Effector CD4-positive, alpha-beta T cell (primary cell): ENCODE measurements at places on chromosomes 4 and X.

- no peak for DNase-seq
These were observed 40.5 kb downstream of the HAND2 start for GRCh38 chr4:173489514-173489913.

GRCh38 chr4:157929486-157929885 lies 243.3 kb downstream of the GASK1B start:
- no peak for DNase-seq

- DNase-seq = no peak
These were observed 149.3 kb downstream of the NWD2 start for GRCh38 chr4:37393889-37394288.

GRCh38 chrX:68936608-68937007 lies 107.8 kb downstream of the EFNB1 start:
- no peak for DNase-seq

GRCh38 chr4:102843273-102843672 lies 15.9 kb upstream of the UBE2D3 start:
- no peak for DNase-seq

DNA sequence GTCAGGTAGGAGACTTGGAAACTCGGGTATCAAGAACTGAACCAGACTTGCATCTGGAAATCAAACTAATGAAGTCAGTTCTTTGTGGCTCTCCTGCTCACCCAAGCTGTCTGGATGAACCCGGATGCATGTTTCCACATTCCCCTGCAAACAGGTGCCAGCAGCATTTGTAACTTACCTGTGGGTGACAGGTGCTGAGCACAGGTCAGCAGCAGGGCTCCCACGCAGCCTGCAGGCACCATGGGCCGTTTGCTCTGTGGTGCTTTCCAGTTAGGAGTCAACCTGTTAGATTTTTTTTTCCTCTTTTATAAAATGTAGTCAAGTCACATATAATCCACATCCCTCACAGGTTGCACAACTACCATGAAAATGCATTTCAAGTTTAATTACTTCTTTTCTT lies 385.6 kb upstream of the ADGRL3 start:
- no peak for DNase-seq

- DNase-seq = no peak
These were observed 1.4 kb downstream of the NKX6-1 start for GRCh38 chr4:84497504-84498202.

DNA sequence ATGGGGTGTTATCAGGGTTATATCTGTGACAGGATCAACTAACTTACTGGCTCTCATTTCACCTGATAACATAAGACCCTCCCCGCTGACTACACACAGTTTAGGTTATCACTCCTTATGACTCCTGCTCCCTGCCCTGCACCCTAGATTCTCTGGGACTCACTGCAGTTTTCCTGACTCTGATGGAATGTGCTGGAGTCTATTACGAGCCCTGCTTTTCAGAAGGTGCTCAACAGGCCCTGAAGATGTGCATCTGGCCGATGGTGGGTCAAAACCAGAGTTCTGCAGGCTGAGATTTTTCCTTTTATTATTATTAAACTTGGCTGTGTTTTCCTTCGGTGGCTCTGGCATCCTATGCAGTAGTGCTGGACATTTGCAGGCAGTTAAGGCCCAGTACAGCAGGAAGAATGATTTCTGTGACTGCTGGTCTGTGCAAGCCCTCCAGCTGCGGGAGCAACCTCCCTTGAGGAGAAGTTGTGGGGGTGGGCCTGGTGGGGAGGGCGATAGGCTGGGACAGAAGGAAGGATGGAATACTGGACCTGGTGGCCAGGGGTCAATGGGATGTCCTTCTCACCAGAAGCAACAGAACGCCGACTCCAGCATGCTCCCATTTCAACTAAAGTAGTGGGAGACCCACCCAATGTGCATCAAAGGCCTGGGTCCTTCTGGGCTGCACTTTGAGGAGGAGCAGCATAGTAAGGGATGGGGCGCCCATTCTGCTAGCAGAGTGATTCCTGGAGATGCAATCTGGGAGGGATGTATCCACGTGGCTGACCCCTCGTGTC lies 11.0 kb downstream of the SOD3 start:
- no peak for DNase-seq

- no peak for DNase-seq
These were observed 468.5 kb downstream of the IQCM start for GRCh38 chr4:149347139-149347538.

DNA sequence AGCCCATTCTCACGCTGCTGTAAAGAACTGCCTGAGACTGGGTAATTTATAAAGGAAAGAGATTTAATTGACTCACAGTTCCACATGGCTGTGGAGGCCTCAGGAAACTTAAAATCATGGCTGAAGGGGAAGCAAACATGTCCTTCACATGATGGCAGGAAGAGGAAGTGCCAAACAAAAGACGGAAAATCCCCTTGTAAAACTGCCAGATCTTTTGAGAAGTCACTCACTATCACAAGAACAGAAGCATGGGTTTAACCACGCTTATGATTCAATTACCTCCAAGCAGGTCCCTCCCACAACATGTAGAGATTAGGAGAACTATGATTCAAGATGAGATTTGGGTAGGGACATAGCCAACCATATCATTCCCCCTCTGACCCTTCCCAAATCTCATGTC lies 335.5 kb downstream of the IL15 start:
- no peak for DNase-seq

- DNase-seq = no peak
These were observed 38.5 kb downstream of the CYTL1 start for GRCh38 chr4:4980621-4981230.

GRCh38 chr4:119238068-119238722 lies 25.7 kb downstream of the USP53 start:
- DNase-seq = no peak

GRCh38 chr4:173317004-173317403 lies 17.2 kb downstream of the HMGB2 start:
- DNase-seq = no peak

GRCh38 chrX:51643377-51643776 lies 24.7 kb upstream of the CENPVL3 start:
- no peak for DNase-seq

- no peak for DNase-seq
These were observed 146.7 kb upstream of the ZXDB start for GRCh38 chrX:57445076-57445475.

DNA sequence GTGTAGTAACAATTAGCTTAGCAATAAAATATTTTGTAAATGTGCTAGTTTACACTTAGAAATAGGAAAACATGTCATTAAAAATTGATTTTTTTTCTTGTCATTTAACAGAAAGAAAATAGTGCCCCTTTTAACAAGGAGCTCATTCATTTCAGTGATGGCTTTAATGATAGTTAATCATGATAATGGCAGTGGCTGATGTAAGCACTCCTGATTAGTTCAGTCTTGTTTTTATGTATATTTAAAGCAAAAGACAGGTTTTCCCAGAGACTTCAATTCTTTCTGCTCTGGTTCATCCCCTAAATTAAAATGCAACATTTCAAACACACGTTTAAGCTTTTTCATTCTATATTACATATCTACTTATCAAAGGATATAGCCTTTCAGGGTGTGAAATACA lies 1039.5 kb upstream of the PCDH7 start:
- DNase-seq = no peak

DNA sequence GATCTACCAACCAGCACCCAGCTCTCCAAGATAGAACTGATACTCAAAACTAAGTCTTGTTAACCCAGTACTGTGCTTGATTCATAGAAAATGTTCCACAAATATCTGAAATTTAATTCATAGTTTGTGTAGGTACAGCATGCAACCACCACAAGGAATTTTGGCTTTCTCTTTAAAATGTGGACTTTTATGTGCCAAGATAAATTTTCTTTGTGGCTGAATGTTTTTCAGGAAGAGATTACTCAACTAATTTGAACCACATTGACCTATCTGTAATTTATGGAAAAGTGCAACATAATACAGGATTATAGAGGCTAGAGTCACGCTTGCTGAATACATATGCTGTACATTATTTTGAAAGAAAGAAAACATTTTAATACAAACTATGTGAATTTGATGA lies 730.8 kb downstream of the IL1RAPL1 start:
- DNase-seq = no peak

- no peak for DNase-seq
These were observed at the start of gene ZNF732 for GRCh38 chr4:304969-305680. ZNF732 (minus strand) TSS chr4:305474; CDS start chr4:305310, 164 bp downstream.

- no peak for DNase-seq
These were observed 1.0 kb upstream of the PPP2R2C start for GRCh38 chr4:6473264-6474052.

DNA sequence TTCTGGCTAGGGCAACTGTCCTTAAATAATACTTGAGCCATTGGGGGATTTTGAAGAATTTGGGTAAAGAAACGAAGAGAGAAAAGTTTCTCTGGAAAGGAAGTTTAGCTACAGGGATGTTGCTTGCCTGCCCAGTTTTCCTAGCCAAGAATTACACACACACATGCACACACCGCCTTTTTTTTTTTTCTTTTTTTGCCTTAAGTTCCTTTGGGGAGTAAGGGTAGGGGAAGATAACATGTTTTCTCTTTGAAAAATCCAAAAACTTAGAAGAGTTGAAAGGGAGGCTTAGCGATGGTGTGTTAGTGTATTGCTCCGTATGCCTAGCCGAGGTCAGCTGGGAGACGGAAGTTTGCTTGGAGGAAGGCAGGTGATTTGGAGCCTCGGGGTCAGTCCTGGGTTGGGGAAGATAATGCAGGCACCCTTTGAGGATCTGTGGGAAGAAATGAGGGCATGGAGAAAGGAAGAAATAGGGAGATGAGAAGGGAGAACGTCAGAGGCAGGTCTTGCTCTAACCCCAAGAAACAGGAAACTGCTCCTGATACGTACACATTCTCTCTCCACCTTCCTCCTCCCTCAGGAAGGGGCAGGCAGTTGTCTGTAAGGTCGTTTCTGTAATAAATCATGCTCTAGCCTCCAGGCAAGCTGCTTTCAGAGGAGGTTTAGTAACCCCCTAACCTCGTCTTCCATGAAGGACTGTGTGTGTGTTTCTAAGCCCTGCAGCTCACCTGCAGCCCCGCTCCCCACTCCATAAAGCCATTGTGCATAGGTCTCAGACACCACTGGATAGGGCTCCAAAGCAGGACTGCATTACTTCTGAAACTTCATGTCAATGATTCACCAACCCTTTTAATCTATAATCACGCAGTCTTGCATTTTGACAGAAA lies 10.5 kb downstream of the KLF3 start:
- no peak for DNase-seq

GRCh38 chr4:88812420-88812819 lies 114.8 kb upstream of the NAP1L5 start:
- no peak for DNase-seq

- no peak for DNase-seq
These were observed 2.7 kb upstream of the NKX6-1 start for GRCh38 chr4:84501721-84502267.

DNA sequence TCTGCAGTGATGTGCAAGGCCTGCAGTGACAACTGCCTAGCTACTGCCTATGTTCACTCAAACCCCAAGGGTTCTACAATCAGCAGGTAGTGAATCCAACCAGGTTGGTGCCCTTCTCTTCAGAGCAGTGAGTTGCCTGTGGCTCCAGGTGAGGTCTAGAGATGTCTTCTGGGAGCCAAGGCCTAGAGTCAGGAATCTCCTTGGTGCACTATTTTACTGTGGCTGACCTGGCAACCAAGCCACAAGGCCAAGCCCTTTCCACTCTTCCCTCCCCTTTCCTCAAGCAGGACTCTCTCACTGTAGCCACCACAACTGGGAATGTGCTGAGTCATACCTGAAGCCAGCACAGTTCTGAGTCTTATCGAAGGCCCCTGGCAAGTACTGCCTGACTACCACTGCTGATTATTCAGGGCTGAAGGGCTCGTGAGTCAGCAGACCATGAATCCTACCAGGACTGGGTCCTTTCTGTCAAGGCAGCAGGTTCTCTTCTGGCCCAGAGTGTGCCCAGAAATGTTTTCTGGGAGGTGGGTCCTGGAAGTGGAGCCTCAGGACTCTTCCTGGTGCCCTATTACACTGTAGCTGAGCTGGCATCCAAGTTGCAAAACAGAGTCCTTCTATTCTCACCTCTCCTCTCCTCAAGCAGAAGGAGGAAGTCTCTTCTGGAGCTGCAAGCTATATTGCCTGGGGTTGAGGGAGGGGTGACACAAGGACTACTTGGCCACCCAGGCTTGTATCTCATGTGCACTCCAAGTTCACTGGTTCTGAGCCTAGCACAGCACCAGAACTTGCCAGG lies 111.6 kb downstream of the BTC start:
- no peak for DNase-seq

- DNase-seq = no peak
These were observed 59.4 kb upstream of the H2AZ1 start for GRCh38 chr4:100009490-100009889.

DNA sequence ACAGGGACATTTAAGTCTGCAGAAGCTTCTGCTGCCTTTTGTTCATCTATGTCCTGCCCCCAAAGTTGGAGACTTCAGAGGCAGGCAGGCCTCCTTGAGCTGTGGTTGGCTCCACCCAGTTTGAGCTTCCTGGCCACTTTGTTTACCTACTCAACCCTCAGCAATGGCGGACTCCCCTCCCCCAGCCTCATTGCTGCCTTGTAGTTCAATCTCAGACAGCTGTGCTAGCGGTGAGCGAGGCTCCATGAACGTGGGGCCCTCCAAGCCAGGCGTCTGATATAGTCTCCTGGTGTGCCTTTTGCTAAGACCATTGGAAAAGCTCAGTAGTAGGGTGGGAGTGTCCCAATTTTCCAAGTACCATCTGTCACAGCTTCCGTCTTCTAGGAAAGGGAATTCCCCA lies 170.1 kb downstream of the CCNG2 start:
- DNase-seq = no peak

- DNase-seq = no peak
These were observed 451.5 kb upstream of the FAT1 start for GRCh38 chr4:187175197-187175596.

DNA sequence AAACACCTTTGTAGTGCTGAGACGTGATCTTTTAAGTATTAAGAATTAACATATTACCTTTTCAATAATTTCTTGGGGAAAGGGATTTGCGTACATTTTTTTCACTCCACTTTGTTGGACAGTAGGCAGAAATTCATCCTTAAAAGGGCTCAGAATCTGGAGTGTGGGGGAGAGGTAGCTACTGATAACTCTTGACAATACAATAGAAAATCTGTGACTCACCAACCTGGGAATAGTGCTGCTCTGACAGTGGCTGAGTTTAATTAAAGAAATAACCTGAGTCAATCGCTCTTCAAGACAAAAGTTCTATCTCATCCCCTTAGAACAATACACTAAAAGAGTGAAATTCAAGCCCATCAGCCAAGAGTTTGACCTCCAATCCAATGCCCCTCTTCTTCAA lies 60.2 kb downstream of the SLC9A7 start:
- DNase-seq = no peak

DNA sequence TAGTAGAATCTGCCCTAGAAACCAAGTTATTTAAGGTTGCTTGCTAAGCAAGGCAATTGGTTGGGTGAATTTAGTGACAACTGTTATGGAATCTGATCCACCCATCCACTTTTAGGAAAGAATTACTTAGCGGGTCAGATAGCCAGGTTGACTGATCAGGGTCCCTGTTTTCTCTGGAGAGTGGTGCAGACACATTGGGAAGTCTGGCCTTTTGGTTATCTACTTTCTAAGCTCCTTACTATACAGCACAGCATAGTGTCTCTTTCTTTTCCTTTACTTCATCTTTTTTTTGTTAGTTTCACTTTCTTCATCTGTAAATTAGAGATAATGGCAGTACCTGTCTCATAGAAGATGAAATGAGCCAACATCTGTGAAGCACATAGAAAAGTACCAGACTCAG lies 7.4 kb downstream of the HERC3 start:
- DNase-seq = no peak
